ENCODE measurements at places on chromosomes 12 and 14.

DNA sequence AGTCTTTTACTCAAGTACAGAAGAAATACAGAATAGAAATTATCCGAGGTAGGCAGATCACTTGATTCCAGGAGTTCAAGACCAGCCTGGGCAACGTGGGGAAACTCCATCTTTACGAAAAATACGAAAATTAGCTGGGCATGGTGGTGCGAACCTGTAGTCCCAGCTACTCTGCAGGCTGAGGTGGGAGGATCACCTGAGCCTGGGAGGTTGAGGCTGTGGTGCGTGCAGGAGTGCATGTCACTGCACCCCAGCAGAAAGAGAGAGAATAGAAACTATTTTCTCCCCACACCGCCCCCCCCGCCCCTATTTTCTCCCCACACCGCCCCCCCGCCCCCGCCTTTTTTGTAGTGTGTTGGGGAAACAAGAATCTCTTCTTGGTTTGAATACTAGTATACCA, 2.2 kb downstream of the DNM1L start:
- DNase-seq = no peak

- DNase-seq = no peak
Observed at GRCh38 chr14:88541324-88541723, 13.5 kb downstream of the PTPN21 start.

DNA sequence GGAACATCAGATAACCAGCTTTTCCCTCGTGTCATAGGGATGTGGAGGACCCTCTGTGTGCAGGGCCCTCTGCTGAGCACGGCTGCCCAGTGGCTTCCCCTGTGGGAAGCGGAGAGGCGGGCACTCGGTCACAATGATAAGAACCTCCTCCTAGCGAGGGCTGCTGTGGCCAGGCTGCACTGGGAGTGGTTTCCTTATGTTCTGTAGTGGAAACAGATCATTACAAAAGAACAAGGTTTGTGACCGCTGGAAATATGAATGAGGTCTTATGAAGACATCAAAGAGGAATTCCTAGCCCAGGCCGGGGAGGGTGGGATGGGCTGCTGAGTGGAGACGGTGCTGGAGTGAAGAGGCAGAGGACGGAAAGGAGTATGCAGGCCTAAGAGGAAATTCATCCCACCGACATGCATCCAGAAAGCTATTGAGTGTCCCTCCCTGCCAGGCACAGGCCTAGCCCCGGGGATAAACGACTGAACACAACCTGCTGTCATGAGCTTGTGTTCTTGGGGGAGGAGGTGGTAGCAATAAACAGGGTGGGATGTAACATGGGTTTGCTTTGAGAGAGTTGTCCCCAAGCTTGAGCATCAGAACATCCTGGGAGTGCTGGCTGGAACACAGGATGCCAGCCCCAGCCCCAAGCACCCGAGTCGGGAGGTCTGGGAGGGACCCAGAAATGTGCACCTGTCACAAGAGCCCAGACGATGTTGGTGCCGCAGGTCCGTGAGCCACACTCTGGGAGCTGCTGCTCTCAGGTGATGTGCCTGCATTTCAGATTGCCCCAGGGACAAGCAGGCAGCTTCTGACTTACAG, 37.5 kb downstream of the FZD10 start:
- DNase-seq = no peak

- no peak for DNase-seq
Observed at GRCh38 chr12:132506328-132507160, 16.6 kb downstream of the FBRSL1 start.

DNA sequence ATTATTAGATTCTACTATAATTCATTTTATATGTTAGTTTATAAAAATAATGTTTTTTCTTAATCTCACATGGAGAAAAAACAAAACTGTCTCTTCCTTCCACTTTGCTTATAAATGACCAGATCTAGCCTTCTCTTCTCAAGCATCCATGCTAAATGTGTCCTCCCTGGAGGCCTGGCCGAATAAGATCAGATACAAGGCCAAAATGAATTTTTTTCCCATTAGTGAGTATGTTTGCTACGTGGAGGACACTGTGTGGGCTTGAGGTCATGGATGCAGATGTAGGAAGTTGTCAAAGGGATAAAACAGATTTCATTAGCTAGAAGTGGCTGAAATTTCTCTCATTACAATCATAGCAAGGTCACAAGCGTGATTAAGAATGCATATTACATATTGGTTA, 1244.9 kb upstream of the SEL1L start:
- DNase-seq = no peak

DNA sequence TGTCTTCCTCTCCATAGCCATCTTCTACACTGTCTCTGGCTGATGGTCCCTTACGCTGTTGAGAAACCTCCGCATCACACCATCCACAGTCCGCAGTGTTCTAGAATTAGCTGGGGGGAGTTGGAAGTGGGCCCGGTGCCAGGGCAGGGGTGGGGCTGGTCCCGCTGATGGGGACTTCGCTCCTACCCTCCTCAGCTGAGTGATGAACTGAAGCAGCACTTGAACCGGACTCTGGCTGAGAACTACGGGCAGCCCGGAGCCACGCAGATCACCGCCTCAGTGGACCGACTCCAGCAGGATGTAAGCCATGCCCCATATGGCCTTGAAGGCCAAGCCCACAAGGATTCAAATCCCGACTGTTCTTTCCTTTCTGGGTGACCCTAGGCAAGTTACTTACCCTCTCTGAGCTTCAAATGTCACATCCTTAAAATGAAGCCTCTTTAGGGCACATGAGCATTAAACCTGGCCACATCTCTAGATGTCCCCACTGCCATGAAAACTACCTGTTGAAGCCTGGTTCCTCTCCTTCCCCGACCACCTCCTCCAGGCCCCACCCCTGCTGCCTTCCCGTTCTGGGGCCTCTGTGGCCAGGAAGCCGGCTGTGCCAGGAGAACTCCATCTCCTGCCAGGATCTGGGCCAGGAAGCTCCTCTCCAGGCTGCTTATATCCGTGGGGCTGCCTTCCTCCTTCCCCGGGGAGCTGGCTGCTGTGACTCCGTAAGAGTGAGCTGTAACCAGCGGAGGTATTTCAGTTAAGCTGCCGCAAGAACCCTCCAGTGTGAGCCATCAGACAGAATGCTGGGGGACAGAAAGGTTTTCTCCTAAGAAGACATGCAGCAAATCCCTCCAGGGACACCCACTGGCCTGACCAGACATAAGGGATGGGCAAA, 53.1 kb downstream of the TSPAN11 start:
- no peak for DNase-seq

DNA sequence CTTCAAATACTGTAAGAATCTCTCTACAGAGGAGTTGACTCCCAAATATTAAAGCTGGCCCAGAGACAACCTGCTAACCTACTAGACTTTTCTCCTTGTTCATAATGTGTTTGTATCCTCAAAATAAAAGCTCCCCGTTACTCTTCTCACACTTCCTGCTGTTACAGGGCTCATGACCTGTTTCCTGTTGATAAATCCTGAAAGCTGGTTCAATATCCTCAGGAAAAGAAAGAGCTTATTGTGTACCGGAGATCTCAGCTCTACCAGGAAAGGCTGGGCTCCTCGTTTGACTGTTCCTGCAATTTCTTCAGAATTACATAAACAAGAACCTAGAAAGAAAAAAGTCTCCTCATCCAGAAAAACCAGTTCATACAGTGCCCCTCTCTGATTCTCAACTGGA, 30.8 kb downstream of the CLEC1A start:
- DNase-seq = no peak

- no peak for DNase-seq
Observed at GRCh38 chr14:83798421-83798820, 1731.5 kb upstream of the FLRT2 start.

- no peak for DNase-seq
Observed at GRCh38 chr14:51448831-51449670, 202.7 kb upstream of the FRMD6 start.

- DNase-seq = peak; percentile 28
Observed at GRCh38 chr12:22518060-22518719, 26.2 kb downstream of the C2CD5 start.

- no peak for DNase-seq
Observed at GRCh38 chr12:14689144-14689543, 7.3 kb downstream of the GUCY2C start.

DNA sequence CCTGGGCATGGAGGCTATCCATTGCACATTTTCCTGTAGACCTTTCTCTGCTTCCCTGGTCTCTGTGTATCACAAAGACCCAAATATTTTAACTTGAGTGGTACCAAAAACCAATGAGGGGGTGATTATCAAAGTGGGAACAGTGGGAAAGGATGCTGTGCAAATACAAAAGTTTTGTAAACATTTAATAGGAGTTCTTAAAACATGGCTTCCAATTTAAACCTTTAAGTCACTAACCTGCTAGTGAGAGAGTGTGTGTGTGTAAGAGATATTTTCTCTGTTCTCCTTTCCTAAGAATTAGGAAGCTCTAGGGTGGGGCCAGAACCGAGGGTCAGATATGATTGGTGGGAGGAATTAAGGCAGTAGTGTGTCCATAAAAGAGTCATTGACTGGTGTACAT, 64.5 kb upstream of the ARHGAP5 start:
- no peak for DNase-seq

- no peak for DNase-seq
Observed at GRCh38 chr12:48917857-48918537, 7.3 kb downstream of the FKBP11 start.

GRCh38 chr12:104890476-104891096, 67.5 kb downstream of the SLC41A2 start:
- DNase-seq = no peak

GRCh38 chr14:104085032-104085888, at the start of gene ASPG:
Gene ASPG (plus strand): TSS chr14:104085700. CDS start chr14:104085771, 71 bp downstream.
- no peak for DNase-seq

All from NCI-H345 (cell line).